Hematopoietic multipotent progenitor cell treated with erythropoietin and hydrocortisone succinate and interleukin-3 and kit ligand, for 4 days (in vitro differentiated cells): ENCODE measurements at places on chromosomes 12 and 14.

DNA sequence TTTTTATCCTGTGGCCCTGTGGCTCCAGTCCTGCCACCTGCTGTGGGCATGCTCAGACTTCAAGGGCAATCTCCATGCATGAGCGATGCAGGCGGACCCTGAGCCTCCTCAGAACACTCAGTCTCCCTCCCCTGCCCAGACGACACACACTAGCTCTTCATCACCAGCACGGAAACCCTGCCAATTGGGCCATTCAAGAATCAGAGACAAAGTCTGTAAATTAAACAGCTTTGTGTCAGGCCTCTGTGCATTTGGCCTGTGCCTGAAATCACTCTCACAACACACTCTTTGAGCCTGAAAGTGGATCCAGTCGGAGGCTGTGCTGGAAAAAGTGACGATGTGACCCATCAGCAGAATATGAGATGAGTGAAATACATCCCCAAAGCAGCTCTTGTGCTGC is 12.5 kb downstream of the POU6F1 start:
- no peak for DNase-seq

- no peak for DNase-seq
These were observed 66.4 kb upstream of the OTOGL start for GRCh38 chr12:80032946-80033345.

GRCh38 chr14:102738373-102739189 is 38.7 kb upstream of the TRAF3 start:
- no peak for DNase-seq

GRCh38 chr14:66074537-66074936 is 411.6 kb upstream of the CCDC196 start:
- DNase-seq = no peak

DNA sequence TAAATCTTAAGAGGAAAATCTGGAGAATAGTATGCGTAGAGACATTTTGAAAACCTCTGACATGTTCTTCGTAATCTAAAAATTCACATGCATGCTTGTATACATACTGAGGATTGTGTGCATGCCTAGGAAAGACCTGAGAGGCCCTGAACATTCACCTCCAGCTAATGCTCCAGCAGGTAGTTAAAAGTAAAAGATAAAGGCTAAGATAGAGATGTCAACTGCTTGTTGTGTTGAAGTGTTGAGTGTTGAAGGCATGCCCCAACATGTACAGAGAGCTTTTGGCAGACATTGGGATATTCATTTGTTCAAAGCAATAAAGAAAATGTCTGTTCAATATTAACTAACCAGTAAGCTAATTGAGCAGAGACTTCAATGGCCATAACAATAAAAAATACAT is 118.6 kb upstream of the SYT1 start:
- no peak for DNase-seq

GRCh38 chr14:68464711-68465110 is 328.2 kb downstream of the ZFP36L1 start:
- DNase-seq = no peak

DNA sequence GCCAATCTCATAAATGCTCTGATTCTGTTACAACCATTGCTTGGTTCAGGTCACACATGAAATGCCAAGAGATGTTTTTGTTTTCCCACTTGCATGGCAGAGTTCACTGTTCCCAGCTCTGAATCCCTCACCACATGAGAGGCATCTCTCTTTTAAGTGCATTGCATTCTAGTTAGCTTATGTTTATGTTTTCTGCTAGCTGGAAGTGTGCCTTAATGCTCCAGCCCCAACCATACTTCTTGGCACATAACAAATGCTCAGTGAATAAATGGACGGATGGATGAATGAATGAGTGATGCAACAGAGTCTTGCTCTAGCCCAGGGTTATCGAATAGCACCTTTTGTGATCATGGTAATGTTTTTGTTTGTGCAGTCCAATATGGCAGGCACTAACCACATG is 197.3 kb downstream of the PPM1H start:
- no peak for DNase-seq

GRCh38 chr12:130202201-130202600 is 39.9 kb downstream of the FZD10 start:
- no peak for DNase-seq

- DNase-seq = no peak
These were observed 494 bp downstream of the TMTC3 start for GRCh38 chr12:88142610-88142991.

- DNase-seq = no peak
These were observed 120.1 kb downstream of the ITPR2 start for GRCh38 chr12:26712892-26713291.

DNA sequence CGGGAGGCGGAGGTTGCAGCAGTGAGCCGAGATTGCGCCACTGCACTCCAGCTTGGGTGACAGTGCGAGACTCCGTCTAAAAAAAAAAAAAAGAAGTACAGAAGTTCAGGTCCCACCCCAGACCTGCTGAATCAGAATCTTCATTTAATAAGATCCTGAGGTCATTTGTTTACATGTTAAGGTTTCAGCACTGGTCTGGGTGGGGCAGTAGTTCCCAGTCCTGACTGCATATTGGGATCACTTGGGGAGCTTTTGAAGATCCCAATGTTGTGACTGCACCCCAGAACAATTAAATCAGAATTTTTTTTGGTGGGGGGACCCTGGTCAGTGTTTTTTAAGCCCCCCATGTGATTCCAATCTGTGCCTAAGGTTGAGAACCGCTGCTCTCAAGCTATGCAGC is 11.7 kb upstream of the COL2A1 start:
- no peak for DNase-seq

- peak; percentile 89 for DNase-seq
These were observed 23.7 kb downstream of the KCNA1 start for GRCh38 chr12:4933411-4933810.

DNA sequence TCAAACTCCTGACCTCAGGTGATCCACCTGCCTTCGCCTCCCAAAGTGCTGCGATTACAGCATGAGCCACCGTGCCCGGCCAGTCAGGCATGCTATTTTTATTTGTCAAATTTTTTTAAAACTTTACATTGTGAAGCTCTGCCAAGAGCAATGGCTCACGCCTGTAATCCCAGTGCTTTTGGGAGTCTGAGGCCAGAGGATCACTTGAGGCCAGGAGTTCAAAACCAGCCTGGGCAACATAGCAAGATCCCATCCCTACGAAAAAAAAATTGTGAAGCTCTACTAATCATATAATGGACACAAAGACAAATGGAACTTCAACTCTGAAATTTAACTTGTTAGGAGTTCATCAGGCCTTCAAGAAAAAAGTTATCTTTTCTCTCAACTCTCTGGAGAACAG is 1.9 kb downstream of the R3HDM2 start:
- DNase-seq = no peak

GRCh38 chr12:53067074-53067992 is 11.9 kb downstream of the SPRYD3 start:
- no peak for DNase-seq

GRCh38 chr12:27190761-27191160 is 53.3 kb upstream of the STK38L start:
- no peak for DNase-seq

DNA sequence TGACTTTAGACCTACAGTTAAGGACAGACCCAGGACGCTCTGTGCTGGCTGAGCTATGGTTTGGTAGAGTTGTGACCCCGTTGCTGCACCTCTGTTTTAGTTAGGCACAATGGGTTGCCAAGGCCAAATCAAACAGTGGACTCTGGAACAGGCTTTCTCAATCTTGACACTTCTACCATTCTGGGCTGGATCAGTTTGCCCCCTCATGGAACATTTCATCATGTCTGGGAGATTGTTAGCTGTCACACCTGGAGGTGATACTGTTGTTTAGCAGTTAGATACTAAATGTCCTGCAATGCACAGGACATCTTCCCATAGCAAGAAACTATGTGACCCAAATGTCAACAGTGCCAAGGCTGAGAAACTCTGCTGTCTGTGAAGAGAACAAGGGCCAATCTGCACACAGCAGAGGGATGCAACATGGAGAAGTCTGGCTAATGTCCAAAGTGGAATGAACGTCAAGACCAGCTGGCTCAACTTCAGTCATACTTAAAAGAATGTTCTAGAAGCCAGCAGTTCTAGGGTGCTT is 65.6 kb upstream of the DICER1 start:
- DNase-seq = no peak

DNA sequence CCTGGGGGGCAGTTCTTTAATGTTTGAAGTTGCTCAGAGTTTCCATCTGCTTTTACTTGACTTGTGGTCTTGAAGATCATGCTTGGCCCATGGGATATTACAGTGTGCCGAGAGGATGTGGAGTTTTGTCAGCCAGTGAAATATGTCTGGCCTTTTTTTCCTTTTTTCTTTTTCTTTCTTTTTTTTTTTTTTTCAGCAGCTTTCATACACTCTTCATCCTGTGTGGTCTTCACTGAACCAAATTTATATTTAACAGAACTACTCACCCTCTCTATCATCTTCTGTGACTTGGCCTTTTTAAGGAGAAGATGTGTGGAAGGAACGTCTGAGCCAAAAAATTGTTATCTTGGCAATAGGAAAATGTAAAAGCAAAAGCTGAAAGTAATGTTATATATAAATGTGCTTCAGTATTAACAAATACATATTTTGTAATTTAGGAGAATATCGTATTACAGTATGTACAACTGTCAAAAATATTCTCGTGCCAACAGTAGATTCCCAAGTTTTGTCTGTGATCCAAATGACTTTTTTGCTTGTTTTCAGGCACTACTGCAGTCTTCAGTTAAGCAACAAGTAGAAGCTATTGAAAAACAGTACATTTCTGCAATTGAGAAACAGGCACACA is 200.6 kb downstream of the CCDC91 start:
- no peak for DNase-seq

- peak; percentile 40 for DNase-seq
These were observed 414 bp downstream of the UNC79 start for GRCh38 chr14:93431036-93431670.

DNA sequence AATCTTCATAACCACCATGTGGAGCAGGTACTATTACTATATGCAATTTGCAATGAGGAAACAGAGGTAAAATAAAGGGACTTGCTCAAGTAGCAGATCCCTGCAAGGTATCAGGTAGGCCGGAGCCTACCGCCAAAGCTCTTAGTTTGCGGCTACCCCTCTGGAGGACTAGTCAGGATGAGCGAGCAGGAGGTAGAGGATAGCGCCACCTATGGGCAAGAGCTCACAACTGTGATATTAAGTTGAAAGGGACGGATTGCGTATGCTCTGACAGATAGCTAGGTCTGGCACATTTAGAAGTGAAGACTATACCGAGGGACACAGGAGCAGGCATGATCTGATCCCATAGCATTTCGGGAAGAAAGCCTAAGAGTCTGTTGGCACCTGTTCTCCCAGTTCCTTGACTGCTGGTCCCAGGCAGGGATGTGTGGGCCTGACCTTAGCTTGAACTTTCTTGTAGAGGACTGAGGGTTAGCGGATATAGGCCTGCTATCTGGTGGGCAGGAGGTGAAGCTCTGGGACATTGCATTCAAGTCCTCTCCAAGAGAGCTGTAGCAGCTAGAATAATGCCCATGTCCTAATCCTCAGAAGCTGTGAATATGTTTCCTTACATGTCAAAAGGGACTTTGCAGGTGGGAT is 48.0 kb downstream of the SLC17A8 start:
- peak; percentile 56 for DNase-seq

DNA sequence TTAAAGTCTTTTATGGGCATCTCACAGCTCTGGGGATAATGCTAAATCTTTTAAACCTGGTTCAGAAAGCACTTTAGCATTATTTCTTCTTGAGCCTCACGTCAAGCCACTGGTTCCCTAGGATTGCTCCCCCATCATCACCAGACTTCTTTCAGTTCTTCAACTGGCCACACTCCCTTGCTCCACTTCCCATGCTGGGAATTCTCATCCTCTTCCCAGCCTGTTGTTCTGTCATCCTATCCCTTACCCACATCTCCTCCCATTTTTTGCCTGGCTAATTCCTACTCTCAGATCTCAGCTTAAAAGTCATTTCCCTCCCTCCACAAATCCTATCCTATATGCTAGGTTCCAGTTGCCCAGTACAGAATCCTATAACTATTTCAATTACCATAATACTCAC is 14.4 kb downstream of the FERMT2 start:
- DNase-seq = no peak

GRCh38 chr12:132493482-132494178 is 3.7 kb downstream of the FBRSL1 start:
- DNase-seq = no peak

GRCh38 chr12:14771651-14772137 is 31.6 kb downstream of the WBP11 start:
- DNase-seq = peak; percentile 57

DNA sequence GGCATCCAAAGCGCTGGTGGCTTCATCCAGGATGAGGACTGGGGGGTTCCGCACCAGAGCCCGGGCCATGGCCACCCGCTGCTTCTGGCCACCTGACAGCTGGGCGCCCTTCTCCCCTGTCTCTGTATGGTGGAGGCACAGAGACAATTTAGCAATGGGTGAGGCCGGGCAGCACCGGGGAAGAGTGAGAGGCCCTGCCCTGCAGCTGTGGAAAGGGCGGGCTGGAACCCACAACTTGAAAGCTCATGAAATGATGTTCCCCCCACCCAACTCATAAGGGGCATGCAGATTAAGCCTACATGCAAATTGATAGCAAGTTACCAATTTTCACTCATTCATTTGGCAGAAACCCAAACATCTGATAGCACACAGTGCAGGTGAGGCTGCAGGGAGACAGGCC is 34.1 kb downstream of the ABCB9 start:
- no peak for DNase-seq

- no peak for DNase-seq
These were observed 22.2 kb upstream of the GPR132 start for GRCh38 chr14:105087308-105087962.

DNA sequence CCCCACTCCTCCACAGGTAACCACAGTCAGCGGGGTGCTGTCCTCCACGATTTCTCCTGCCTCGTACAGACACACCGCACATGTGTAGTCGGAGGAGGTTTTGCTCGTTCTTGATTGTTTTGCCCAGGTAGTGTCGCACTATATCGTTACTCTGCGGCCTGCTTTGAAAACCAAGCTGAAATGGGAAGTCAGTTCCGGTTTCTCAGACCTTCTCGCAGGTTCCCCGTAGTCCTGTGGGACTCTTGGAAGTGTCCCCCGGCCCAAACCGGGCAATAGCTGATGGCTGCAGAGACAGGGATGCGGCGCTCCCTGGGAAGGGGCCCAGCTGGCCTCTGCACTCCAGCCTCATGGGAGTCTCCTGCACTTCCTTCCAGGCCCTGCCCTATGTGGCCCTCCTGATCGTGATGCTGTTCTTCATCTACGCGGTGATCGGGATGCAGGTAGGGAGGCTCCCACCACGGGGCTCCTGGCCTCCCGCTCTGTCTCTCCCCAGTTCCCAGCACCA is 141.3 kb upstream of the FKBP4 start:
- DNase-seq = no peak

GRCh38 chr12:27206801-27207502 is 37.1 kb upstream of the STK38L start:
- DNase-seq = no peak

DNA sequence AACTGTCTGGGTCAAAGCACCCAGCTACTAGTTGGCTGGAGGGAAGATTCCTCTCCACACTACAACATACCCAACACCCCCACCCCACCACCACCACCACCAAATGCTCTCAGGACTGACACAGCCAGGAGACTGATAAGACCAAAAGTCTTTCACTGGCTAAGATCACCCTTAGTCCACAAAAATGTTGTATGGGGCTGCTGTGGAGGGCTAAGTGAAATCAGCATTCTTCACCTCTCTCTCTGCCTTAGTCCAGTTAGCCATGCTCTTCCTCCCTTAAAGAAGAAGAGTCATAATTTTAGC is 106.2 kb downstream of the NUAK1 start:
- DNase-seq = no peak

- no peak for DNase-seq
These were observed 367.2 kb upstream of the DDHD1 start for GRCh38 chr14:53520078-53520928.
